Brain pericyte (primary cell): ENCODE measurements at places on chromosomes 6 and 20.

DNA sequence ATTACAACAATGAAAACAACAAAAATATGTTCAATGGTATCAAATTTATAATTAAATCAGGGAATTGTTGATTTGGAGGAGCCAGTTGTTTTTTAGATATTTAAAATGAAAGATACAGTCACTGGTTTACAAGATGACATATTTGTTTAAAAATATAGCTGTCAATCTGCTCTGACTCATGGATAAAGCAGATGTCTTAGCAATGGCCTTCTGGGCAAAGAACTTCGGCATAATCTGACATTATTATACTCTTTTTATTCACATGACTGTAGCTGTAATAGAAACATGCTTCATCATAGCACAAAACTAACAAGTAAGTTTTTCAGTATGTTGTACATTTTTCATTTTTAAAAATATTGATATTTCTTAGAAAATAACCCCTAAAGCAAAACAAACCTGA, 267.4 kb downstream of the CENPW start:
- no peak for DNase-seq

DNA sequence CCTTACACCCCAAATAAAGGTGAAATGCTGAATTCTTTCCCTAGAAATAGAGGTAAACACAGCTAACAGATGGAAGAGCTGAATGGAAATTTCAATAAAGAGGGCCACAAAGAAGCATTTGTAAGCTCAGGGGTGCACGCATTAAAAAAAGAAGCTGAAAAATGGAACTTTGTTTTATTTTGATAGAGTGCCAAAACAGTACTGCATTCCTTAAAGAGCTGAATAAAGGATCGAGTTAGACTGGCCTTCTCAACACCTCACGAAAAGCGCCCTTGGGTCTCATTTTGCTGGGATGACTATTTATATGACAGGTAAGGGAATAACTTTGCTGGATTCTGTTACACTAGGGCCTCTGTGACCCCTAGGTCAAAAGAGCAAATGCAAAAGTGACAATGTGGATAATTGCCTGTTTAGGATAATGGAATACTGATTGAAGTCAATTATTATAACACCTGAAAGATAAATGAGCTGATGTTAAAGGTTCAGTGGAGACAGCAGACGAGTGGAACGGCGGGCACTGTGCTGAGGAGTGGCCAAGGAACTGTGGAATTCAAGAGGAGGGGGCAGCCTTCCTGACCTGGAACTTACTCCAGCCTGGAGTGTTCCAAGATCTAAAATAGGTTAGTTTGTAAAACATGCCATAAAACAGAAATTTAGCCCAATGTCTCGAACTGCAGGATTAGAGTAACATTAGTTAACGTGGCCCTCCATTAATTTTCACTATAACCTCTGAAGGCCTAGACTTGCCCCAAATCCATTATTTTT, 168.4 kb downstream of the FOXC1 start:
- DNase-seq = no peak

DNA sequence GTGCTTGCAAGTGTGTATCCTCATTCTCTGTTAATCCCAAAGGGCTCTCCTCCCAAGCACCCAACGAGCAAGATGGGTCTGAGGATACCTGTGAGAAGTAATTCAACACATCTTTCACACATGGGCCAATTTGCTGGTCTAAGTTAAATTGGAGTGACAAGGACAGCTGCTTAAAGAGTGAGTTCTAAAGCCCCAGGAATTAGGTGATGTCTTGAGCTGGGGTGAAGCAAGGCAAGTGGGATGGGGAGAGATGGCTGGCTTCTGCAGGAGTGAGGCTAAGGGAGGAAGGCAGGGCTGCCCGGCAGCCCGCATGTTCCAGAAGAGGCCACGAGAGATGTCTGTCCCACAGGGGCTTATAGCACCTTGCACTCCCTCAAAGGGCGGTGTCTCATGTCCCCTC, 288.5 kb downstream of the CDH26 start:
- no peak for DNase-seq

- DNase-seq = no peak
Observed at GRCh38 chr6:105001906-105002305, 45.0 kb downstream of the LIN28B start.

DNA sequence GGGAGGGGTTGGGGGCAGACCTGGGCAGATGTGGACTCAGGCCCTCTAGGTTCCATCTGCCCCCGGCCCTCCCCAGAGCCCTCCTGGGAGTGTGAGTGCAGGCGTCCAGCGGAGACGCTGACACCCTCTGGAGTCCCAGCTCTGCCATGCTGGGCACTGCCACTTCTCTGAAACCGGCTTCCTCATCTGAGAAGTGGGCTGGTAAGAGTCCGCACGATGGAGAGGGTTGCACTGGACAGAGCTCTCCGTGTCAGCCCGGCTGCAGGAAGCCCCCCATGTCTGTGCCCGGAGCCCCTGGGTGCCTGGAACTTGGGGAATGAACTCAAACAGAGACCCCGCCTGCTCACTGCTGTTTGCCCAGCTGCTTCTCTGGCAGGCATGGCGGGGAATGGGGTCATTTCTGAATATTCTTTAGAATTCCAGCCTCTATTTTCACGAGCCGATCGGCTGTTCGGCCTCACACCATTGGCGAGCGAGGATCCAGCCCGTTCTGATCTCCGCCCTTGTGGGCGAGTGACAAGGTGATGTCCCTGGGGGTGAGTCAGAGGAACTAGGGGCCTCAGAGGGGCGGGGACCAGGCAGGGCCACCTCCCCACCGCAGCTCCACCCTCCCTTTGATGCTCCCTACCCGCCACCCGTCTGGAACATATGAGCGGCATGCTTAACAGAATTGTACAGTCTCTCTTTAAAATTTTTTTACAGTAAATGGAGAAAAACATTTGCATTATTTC, 47.8 kb upstream of the GATA5 start:
- no peak for DNase-seq

DNA sequence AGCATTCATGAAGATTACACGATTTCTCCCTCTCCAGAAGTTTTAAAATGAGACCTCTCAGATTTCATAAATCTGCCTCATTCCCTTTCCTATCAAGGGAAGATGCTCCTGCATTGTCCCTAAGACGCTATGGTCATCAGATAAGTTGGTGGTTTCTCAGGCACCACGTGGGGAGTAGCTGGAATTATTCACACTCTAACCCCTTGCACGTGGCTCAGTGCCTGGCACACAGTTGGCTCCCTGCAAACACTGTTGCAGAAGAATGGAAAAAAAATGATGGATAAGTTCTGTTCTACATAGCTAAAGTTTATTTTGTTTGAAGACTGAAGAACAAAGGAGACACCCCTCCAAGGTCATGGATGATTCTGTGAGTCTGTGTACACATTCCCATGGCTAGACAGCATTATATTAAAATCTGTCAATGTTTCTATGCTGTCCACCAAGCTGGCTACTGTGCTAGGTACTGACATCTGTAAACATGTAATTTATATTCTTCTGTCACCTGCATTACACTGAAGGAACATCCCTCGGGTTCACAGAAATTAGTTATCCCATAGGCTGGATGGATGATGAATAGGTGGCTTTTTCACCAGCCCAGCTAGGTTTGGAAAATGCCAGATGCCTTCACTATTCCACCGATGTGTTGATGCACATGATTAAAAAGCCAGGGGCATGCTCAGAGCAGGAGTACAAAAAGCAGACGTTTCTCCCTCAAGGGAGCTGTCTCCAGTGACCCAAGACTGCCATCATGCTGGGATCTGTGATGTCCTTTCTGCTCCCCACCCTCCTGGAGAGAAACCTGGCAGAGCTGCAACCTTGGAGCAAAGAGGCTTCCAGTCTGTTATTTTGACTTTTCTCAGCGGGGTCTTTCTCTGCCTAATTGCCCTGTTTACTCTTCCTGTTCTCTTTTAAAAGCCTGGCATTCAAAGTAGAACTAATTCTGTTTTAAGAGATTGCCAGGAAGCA, 610.5 kb downstream of the UTRN start:
- DNase-seq = no peak

GRCh38 chr6:3380344-3381232, 76.3 kb downstream of the SLC22A23 start:
- no peak for DNase-seq

DNA sequence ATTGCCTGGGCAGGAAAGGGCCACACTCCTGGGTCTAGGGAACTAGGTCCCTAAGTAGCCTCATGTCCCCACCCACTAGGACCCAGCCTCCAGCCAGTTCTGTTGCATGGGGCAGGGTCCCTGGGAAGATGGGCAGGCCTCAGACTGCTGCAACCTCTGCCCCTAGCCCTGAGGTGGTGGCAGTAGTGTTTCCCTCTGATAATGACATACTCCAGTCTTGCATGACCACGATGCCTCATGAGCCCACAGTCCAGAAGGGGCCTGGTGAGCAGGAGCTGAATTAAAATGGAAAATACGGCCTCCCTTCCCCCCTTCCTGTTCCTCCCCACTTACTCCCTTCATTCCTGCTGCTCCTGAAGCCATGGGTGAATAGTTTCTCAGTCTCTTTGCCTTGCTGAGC, 36.0 kb upstream of the SCRT2 start:
- no peak for DNase-seq

- DNase-seq = no peak
Observed at GRCh38 chr20:4329232-4329631, 313.9 kb upstream of the RNF24 start.

GRCh38 chr20:19605786-19606485, 152.1 kb upstream of the RIN2 start:
- DNase-seq = no peak

DNA sequence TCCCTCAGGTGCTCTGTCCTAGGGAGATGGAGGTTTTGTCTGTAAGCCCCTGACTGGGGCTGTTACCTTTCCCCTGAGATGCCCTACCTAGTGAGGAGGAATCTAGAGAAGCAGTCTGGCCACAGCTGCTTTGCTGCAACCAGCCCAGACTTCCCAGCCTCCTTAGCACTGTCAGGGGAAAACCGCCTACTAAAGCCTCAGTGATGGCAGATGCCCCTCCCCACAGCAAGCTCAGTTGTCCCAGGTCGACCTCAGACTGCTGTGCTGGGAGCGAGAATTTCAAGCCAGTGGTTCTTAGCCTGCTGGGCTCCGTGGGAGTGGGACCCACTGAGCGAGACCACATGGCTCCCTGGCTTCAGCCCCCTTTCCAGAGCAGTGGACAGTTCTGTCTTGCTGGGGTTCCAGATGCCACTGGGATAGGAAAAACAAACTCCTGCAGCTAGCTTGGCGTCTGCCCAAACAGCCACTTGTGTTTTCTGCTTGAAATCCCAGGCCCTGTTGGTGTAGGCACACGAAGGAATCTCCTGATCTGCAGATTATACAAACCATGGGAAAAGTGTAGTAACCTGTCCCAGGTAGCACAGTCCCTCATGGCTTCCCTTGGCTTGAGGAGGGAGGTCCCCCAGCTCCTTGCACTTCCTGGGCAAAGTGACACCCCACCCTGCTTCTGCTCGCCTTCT, 146.4 kb upstream of the PROKR2 start:
- no peak for DNase-seq

GRCh38 chr20:4962241-4962855, 39.0 kb downstream of the SLC23A2 start:
- no peak for DNase-seq

DNA sequence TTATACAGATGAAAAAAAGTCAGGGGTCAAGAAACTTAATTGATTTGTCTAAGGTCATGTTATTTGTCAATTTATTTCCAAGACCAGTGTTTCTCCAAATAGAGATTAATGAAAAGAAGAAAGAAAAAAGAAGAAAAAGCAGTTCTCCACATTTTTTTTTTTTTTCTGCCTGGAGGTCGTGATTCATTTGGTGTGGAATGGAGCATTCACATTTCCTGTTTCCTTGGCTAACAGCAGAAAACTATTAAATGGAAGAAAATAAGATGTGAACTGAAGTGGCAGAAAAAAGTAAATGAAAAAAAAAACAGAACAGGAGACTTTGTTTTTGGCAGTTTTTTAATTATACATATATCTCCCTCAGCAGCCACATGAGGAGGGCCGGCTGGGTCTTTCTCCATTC, 470.8 kb upstream of the ZNF337 start:
- DNase-seq = no peak

DNA sequence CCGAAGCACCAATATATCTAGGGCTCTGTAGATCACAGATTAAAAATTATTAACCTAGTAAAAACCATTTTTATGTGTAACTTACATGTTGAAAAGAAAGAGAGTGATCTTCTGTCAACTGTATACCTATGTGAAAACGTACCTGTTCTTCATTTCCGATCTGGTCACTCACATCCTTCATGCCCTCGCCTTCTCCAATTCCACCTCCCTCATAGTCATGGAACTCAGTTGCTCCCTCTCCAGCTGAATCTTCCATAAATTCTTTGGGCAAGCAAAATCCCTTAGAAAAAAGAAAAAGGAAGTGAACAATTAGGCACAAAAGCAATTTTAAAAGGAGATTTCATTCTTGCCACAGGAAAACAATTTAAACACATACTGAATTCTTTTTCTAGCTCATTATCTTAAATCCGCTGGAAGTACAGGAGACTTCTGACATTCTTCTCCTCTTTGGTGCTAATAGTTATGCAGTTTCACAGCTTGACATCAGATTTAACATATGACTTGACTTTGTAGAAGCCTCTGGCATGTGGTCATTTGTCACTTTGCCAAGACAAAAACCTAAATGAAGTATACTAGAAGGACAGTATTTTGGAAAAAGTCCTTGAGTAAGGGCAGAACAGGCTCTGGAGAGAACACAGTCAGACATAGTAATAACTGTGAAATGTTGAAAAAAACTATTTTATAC, 29.5 kb upstream of the LYRM2 start:
- no peak for DNase-seq

DNA sequence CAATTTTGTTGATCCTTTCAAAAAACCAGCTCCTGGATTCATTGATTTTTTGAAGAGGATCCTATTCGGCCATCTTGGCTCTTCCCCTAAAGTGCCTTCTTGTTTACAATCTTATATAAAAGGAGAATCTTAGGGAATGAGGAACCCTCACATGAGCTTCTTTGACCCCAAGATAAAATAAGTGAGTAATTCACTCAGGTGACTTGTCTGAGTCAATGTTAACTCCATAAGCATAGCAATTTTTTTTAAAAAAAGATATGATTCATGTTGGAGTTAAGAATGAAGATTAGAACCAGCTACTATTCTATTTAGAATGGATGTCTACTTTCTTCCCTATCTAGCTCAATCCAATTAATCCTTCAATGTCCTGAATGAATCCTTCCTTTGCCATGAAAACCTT, 21.0 kb downstream of the WASF1 start:
- no peak for DNase-seq
